Activated gamma-delta T cell (primary cell): ENCODE measurements at places on chromosomes 1 and 21.

- DNase-seq, result no peak
These were observed 8.4 kb downstream of the FOXE3 start for GRCh38 chr1:47424336-47424982.

DNA sequence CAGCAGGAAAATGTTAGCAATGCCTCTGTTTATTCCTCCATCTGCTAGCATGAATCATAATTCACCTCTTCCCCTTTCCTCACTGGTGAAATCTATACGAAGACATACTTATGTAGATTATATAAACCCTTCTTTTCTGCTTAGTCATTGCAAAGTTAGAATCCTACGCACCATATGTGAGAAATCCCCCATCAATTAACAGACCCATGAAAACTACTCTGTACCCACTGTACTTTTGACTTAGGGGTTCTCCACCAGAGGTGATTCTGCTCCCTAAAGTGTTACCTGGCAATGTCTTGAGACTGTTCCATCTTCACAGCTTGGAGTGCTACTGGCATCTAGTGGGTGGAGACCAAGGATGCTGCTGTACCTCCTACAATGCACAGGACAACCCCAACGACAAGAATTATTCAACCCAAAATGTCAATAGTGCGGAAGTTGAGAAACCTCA, 49.6 kb upstream of the KCTD3 start:
- DNase-seq, result no peak

DNA sequence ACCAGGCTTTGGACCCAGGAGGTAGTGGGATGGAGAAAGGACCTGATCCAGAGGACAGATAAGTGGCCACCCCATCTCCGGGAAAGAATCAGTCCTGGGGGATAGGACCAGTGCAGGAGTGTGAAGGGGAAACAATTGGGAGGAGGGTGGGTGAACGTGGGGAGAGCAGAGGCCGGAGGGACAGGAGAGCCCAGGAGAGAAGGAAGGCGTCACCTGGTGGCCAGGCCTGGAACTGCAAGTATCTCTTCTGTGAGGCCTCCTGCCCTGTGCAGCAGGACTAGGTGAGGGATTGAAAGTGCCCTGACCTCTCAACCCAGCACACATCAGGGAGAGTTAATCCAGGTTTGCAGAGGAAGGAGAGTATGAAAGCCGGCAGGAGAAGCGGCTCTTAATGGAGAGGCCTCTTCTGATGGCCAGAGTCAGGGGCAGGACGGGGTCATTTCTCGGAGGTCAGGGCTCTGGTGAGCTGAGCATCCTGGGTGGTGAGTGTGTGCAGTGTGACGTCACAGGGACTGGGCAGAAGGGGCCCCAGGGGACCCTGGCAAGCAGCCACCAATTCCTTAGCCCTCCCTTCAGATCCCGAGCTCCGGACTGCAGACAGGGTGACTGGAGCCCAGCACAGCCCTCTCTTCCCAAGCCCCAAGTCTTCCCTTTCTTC, 9.2 kb upstream of the LAD1 start:
- DNase-seq, result no peak

DNA sequence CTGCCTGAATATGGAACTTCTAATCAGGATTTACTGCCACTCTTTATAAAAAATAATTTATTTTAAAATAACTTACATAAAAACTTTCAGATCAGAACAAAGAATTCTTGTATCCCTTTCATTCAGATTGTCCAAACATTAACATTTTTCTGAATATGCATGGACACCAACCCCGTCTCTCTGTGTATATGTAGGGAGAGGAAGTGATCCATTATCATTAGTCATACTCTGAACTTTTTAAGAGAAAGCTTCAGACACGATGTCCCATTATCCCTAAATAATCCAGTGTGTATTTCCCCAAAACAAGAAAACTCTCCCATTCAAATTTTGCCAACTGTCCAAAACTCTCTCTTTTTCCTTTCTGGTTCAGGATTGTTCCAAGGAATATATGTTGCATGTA, 122.3 kb upstream of the CXADR start:
- DNase-seq, result no peak

- no peak for DNase-seq
These were observed 81.9 kb downstream of the SIM2 start for GRCh38 chr21:36780861-36781260.

DNA sequence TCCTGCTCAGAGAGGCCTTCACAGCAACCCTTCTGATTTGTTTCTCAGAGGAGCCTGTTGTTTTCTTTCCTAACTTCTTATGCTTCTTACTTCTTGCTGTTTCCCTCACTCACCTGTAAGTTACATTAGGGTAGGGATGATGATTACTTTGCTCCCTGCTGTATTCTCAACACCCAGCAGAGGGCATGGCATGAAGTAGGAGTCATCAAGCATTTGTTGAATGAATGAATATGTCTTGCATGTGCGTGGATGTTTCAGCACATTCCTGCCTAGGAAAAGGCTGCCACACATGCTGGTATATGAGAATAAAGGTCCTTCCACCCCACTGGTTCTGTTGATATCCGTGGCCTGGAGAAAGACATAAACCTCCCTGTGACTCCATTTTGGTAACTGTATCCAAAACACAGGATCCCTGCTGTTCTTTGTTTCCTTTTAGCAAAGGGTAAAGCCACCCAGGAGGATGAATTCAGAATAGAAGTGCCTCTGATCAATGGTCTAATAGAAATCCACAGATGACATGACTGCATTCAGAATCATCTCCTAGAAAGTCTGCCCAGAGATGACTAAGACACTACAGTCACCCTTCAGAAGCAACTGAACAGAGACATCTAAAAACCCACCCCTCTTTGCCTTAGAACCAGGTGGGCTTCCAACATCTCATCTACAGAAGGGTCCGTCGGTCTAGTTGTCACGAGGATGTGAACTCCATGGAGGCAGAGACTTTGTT, 168.8 kb downstream of the ZSCAN20 start:
- no peak for DNase-seq

DNA sequence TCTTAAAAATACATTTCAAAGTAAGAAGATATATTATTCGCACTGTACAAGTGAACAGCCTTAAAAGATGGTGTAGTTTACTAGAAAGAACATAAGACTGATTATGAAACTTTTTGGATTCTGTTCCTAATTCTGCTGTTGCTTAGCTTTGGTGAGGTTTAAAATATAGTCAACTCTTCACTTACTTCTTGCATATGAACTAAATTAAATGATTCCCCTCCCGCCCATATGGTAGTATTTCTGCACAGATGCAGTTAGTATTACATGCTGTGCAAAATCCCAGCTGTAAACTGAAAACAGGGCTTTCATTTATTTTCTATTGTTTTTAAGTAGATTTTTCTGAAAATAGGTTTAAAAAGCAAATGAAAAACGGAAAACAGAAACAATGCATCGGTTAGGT, 345.4 kb upstream of the NCAM2 start:
- no peak for DNase-seq

GRCh38 chr1:177771688-177772087, 198.2 kb downstream of the SEC16B start:
- no peak for DNase-seq

DNA sequence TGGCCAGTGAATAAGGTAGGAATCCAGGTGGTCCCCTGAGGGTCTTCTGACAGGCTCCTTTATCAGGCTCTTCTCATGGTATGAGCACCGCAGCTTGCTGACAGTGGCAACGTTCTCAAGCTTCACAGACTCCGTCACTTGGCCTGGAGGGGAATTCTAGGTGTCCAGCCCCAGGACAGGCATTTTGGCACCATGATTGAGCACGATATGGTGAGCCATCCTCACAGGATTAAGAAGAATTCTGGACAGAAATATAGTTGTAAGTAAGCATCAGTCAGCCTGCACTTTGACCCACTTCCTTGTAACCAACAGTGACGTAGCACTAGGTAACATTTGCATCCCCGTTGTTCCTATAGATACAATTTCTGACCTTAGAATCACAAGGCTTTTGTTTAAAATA, 30.5 kb upstream of the KIF26B start:
- DNase-seq, result no peak

- DNase-seq, result no peak
These were observed 414.9 kb downstream of the SMYD3 start for GRCh38 chr1:246092136-246092535.

DNA sequence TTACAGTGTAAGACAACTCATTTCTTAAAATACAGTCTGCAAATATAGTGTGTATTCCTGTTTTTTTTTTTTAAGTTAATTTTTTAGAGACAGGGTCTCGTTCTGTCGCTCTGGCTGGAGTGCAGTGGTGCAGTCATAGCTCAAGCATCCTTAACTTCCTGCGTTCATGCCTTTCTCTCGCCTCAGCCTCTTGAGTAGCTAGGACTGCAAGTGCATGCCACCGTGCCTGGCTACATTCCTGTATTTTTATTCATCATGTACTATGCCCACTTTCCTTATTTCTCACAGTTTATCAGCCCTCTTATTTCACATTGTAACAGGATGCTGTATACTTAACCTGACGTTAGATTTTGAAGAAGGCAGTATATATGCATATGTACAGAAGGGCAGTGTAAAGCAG, 26.7 kb downstream of the MIER1 start:
- DNase-seq, result no peak

DNA sequence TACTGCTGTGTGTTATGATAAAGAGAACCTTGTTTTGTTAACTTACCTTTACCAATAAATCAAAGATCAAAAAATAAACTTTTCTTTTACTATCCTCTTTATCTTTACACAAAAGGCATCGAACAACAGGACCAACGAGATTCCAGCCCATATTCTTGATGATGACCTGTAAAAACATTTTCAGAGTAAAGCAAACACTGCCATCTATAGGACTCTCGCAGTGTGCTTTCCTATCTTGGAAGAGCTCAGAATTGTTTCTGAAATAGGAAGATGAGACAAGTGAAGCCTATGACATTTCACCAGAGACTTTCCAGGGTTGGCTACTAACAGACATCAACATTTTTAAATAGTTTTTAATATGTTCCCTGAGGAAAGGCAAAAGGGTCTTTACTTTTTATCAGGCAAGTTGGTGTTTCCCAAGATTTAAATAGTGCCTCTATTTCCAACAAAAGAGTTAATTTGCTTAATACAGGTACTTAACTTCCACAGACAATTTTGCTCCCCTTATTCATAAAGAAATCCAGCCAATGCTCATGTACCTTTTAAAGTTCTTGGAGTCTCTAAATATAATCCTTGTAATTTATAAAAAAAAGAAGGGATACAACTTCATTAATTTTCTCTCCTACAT, 7.3 kb downstream of the GLMN start:
- no peak for DNase-seq

GRCh38 chr21:33852485-33852884, 63.1 kb downstream of the ATP5PO start:
- no peak for DNase-seq

DNA sequence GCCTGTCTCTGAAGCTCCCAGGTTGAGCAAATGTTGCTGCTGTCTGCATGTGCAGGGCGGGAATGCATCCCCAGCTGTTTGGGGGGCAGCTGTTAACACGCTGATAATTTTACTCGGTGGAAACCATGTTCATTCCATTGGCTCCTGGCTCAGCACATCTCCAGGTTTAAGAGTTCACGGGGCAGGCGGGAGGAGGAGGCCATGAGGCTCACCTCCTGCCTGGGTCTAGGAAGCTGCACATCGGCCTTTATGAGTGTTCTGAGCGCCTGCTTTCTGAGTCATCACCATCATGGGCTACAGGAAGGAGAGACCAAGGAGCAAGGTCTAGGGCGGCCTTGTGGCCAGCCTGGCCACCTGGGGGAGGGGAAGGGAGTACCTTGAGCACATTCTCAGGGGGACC, 29.7 kb downstream of the AJAP1 start:
- no peak for DNase-seq

- no peak for DNase-seq
These were observed 50.4 kb downstream of the ATP5PO start for GRCh38 chr21:33865176-33865575.

GRCh38 chr21:45385549-45386050, 19.4 kb upstream of the COL18A1 start:
- no peak for DNase-seq

GRCh38 chr1:210415846-210416448, 87.2 kb downstream of the HHAT start:
- DNase-seq, result no peak

GRCh38 chr1:5830771-5831599, 161.2 kb downstream of the NPHP4 start:
- no peak for DNase-seq

DNA sequence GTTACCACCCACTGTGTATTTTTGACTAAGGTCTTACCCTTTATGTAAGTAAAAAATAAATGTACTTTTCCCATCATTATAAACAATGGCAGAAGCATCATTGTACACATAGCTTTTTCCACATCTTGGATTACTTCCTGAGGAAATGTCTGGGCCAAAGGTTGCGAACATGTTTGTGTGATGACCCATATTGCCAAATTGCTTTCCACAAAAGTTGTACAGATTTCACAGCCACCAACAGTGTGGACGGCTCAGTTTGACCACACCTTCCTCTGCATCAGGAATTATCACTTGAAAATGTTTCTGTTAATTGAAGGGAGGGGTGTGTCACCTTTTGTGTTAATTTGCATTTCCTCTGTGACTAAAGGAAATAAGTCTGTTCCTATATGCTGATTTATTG, 25.7 kb downstream of the AKNAD1 start:
- no peak for DNase-seq

DNA sequence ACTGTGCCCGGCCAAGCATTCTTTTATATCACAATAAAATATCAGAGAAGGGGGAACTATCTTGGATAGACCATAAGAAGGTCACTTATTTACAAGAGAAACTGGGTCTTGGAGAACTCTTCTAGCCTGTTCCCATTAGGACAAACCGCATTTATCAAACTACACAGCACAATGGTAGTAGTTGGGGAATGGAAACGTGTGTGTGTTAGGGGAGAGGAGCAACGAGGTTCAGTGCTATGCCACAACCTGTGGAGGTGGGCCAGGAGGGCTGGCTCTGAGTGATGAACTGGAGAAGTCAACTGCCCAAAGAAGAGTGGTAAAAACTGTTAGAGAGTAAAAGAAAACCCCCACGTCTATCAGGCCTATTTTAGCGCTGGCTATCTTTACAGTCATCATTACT, 1.6 kb downstream of the DONSON start:
- no peak for DNase-seq

GRCh38 chr1:65584399-65584798, 163.9 kb downstream of the LEPR start:
- DNase-seq, result no peak

DNA sequence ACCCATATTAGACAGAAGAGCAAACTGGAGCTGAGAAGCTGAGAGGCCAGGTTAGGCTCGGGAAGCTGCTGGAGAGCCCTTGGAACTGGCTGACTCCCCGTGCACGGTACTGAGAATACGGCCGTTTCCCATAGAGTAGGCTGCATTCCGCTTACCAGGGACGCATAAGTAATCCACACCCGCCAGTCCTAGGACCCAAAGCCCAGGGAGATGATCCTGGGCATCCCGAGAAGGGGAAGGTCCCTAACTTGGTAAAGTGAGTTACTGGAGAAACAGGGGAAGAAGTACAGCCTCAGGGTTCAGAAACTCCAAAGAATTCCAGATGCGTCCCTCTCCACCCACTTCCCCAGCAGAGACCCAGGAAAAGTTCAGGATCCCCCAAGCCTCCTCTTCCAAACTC, 1.3 kb downstream of the LRRC38 start:
- DNase-seq, result no peak

DNA sequence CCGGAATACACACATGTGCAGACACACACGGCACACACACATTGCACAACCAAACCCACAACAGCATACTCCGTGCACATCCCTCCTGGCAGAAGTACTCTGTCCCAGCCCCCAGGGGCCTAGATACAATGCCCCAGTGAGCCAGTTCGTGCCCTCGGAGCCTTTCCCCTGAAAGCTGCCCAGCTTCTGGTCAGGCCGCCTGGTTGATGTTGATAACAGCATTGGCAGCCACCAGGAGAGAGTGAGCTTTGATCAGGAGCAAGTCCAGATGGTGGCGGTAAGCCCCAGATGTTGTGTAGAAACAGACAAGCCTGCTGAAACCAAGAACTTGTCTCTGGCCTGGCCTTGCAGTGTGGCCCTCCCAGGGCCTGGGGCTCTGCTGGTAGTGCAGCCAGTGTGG, 109.1 kb downstream of the GRIK3 start:
- DNase-seq, result no peak
